Hematopoietic multipotent progenitor cell treated with erythropoietin and hydrocortisone succinate and interleukin-3 and kit ligand, for 17 days (in vitro differentiated cells): ENCODE measurements at places on chromosomes 4 and X.

GRCh38 chr4:41814565-41814964, 66.0 kb upstream of the PHOX2B start:
- no peak for DNase-seq

DNA sequence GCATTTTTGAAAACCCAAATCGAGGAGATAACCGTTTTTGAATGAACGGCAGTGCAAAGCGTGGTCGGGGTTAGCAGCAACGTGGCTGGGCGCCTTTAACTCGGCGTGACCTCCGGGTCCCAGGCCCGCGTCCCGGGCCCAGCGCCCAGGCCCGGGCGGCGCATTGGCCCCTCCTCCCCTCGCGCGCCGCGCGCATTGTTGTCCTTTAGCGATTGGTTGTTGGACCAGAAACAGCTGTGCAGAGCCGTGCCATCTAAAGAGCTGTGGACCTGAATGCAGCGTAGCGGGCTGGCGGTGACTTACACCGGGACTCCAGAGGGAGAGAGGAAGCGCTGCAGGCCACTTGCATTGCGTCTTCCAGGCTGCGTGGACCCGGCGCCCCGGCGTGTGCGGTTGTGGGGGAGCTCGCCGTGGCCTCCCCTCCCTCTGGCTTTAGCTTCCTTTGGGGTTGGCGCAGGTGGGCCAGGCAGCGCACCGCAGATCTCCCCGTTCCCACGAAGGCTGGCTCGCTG, at the start of gene STOX2:
Gene STOX2 (plus strand): TSS at position 227 of the 512 bp plus-strand sequence. CDS start 1,484 bp downstream, outside the sequence.
- DNase-seq = no peak

DNA sequence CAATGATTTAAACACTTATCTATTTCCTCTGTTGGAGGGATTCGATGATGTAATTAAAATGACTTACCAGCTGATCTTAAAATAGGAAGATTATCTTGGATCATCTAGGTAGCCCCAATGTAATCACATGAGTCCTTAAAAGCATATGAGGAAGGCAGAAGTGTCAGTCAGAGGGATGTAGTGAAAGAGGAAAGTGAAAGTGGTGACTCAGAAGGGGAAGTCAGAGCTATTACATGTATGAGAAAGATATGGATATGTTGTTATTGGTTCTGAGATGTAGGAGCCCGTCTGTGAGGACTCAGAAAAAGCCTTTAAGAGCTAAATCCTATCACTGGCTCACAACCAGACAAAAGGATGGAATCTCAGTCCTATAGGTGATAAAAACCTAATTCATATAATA, 456.4 kb downstream of the DACH2 start:
- DNase-seq = no peak

DNA sequence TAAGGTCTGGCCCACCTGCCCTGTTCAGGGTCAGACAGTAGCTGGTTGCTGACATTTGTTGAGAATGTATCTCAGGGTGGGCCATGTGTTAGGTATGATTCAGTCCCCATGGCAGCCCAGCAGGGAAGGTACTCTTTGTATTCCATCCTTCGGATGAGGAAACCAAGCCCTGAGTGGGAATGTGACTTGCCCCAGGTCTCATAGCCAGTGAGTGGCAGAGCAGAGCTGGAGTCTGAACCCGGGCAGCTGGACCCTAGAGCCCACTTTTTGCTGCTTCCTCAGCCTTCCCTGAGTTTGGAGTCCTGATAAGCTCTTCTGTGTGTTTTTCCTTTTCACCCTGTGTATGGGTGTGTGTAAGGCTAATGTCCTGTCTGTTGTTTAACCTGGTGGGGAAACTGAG, 21.6 kb upstream of the UBA1 start:
- DNase-seq = no peak

DNA sequence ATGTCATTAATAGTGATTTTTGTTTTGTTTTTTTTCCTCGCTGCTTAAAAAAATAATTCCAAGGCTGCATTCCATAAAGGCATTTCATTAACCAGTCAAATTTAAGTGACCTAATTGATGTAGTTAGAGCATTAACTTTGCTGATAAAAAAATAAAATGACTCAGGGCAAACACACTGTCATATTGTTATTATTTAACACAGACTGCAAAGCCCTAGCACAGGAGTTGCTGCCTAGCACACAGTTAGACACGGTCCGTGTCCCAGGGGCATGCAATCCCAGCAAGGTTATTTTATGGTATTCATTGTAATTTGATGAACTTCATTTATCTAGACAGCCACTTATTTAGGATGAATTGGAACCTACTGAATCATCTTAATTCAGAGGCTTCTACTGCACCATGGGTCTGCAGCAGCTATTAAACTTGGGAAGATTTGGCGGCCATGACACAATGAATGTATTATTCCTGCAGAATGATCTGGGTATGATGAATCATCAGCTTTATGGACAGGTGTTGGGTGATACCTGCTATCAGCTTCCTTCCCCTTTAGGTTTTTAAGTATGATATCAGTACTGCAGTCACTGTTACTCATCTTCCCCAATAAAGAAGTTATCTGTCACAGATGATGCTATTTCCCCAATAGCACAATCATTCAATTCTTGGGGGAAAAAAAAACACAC, 182.7 kb downstream of the PPARGC1A start:
- no peak for DNase-seq

DNA sequence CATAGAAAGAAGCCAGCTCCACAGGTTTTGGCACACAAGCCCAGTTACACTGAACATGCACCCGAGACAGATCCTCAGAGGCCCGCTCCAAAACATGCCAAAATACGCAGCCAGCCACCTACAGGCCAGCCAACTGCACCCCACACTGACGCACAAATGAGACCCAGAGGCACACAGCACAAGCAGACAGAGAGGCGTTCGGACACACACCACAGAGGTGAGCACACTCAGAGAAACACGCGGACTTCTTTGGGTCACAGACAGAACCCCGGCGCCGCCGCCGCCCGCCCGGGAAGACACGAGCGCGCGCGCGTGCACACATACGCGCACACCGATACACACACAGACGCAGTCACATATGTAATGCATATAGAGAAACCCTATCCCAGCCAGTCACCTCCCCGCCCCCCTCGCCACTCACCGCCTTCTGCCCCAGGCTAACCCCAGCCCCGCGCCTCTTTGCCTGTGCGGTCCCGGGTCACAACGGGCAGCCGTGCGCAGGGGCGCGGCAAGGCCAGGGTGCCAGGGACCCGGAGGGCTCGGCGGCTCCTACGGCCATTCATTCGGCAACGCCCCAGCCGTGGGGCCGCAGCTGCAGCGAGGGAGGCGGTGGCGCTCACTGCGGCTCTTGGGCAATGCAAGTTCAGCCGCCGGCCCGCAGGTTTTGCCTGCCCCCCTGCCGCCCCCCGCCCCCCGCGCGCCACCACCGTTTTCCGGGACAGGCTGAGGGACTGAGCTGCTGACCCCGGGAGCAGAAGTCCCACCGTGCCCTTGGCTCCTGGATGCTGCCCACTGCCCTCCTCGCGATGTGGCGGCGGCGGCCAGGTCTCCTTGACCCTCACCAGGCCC, 553 bp downstream of the SEPTIN6 start:
- DNase-seq = no peak

GRCh38 chr4:136306361-136306760, 1225.9 kb downstream of the PCDH18 start:
- DNase-seq = no peak

- no peak for DNase-seq
Observed at GRCh38 chrX:17606231-17606630, 131.1 kb upstream of the SCML1 start.

DNA sequence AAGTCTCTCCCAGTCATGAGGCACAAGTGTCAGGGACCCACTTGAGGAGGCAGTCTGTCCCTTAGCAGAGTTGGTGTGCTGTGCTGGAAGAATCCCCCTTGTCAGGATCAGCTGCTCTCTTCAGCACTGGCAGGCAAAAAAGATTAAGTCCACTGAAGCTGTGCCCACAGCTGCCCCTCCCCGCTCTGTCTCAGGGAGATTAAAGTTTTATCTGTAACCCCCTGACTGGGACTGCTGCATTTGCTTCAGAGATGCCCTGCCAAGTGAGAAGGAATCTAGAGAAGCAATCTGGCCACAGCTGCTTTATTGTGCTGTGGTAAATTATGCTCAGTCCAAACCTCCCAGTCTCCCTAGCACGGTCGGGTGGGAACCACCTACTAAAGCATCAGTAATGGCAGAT, 37.4 kb upstream of the HEPH start:
- DNase-seq = no peak

DNA sequence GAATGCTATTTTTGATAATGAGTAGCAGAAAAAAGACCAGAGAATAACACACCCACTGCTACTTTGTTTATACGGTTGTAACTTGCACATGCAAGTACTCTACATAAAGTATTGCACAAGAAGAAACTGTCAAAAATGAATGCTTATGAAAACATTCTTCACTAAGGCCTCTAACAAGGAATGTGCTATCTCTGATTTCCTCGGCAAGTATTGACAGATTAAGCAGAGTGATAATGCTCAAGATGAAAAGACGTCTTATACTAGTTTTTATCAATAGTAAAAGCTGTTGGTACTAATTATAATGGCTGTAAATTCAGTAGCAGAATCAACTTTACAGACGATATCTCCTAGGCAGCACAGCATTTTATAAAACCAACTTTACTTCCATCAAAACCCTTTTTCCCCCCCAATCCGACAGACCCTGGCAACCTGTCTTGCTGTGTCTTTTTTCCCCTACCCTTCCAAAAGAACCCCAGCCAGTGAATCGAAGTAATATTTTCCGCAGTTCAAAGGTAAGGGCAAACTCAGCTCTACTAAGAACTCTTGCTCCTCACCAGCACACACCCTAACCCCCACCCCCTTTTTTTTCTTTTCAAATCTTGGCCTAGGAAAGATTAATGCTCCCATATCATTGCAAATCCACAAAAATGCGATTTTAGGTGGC, 1.5 kb downstream of the FRYL start:
- peak; percentile 26 for DNase-seq

GRCh38 chrX:133698298-133698697, 283.0 kb upstream of the GPC4 start:
- DNase-seq = no peak

- no peak for DNase-seq
Observed at GRCh38 chrX:6184900-6185515, 43.7 kb downstream of the NLGN4X start.

DNA sequence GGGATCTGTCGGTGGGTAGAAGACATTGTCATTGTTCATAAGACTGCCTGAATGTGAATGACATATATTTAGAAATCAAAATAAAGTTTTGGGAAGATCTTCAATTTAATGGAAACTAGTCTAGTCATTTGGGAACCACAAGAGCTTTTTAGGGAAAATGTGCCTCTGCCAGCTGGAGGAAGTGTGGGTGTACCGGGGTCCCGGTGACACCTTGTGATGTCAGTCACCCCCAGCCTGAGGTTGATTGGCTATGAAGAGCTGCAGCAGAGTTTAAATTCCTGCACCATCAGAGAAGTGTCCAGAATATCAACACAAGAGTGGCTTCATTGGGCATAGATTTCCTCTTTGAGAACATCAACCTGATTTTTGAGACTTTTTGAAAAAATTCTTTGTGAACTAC, at the start of gene DMP1:
Gene DMP1 (plus strand): TSS at position 301 of the 400 bp plus-strand sequence. CDS start 6,213 bp downstream, outside the sequence.
- no peak for DNase-seq

DNA sequence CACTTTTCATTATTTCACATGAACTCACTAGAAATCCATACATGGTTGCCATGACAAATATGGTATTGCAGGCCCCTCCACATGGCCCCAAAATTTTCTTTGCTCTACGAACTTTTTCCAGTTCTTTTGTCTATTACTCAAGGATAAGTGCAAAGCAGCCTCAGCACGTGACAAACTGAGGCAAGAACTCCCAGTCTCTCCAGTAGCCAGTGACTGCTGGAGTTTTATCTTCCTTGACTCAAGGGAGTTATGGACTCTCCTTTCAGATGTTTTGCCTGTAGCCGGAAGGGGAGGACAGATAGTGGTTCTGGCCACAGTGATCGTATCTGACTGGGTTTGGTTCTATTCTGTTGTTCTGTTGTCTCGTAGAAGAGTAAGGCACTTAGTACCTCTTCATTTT, 105.5 kb downstream of the ARHGAP24 start:
- no peak for DNase-seq

- DNase-seq = no peak
Observed at GRCh38 chr4:129167640-129168260, 71.8 kb downstream of the C4orf33 start.

- DNase-seq = no peak
Observed at GRCh38 chr4:89006307-89006706, 50.7 kb downstream of the FAM13A start.

DNA sequence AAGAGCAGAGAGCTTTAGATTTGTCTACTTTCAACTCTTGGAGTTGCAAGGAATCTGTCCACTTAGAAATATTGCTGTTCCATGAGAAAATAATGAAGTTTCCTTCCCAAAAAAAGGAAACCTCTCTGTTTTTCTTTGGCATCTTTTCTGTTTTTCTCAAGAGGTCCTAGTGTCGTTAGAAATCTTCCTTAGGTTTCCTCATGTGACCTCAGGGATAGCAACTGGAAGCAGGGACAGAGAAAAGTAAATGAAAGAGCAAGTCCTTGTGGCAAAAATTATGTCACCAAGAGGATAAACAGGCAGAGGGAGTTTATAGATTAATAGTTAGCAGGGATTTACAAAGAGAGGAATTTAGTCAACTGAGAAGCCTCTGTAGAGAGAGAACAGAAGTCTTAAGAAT, 478.4 kb upstream of the ADGRL3 start:
- DNase-seq = no peak

DNA sequence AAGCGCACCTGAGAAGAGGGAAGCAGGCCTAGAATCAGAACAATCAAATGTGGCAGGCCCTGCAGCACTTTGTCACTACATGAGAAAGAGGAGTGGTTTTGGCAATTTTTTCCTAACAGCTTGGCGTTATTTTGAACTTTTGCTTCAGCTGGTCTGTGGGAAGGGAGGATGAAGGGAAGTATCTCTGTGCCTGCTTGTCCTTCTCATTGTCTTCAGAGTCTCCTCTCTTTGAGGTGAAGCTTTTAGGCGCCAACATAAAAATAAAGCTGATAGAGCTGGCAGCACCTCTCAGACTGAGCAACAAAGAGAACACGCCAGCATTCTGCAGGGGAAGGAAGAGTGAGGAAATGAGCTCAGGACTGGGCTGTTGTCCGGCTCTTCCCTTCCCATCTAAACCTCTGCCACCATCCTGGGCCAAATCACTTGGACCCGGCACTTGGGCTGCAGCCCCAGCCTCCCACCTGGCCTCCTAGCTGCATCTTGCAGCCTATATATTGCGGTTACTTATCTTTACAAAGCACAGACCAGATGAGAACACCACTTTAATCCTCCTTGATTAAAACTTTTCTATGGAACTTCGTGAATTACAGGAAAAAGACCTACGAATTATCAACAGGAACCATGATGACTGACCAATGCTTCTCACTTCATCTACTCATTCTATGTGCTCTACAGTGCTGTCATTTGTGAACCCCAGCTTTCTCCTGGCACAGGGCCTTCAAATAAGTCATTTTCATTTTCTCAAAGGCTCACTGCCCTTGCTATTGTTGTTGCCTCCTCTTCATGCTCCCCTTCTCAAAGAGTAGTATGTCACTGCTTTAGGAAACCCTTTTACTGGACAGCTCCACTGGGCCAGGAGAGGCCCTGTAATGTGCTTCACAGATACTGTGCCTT, 476.4 kb upstream of the HS3ST1 start:
- DNase-seq = no peak

- DNase-seq = no peak
Observed at GRCh38 chrX:30904186-30904585, 15.1 kb upstream of the TAB3 start.

GRCh38 chrX:115693476-115693875, 132.5 kb downstream of the PLS3 start:
- DNase-seq = no peak

- no peak for DNase-seq
Observed at GRCh38 chr4:35948171-35948570, 296.1 kb downstream of the ARAP2 start.

- no peak for DNase-seq
Observed at GRCh38 chr4:127622921-127623796, 9.6 kb upstream of the INTU start.
